ENCODE measurements at places on chromosomes 5 and 9. TPM values are rescaled to one million over a fixed set of nuclear protein-coding genes. Genes with fewer than 3 reads are reported as not detected.

GRCh38 chr9:130327070-130327780 is 61.7 kb downstream of the HMCN2 start:
- DNase-seq, result peak; percentile 94

DNA sequence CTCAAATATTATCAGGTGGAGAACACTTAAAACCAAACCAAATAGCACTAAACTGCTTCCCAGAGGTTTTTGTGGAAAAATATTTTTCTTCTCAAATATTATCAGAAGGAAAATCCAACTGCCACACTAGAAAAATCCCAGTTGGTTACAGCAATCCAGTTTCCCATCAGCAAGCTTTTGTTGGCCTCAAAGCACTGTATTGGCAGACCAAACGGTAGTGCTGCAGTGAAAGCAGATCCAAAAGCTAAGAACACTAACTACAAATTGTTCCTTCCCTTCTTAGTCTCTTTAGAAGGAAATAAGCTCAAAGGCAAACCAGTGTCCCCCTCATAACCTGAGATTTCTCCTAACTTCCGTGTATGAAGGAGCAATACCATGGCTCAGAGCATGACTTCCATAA is 105.3 kb downstream of the TRIM36 start:
- DNase-seq, result no peak

DNA sequence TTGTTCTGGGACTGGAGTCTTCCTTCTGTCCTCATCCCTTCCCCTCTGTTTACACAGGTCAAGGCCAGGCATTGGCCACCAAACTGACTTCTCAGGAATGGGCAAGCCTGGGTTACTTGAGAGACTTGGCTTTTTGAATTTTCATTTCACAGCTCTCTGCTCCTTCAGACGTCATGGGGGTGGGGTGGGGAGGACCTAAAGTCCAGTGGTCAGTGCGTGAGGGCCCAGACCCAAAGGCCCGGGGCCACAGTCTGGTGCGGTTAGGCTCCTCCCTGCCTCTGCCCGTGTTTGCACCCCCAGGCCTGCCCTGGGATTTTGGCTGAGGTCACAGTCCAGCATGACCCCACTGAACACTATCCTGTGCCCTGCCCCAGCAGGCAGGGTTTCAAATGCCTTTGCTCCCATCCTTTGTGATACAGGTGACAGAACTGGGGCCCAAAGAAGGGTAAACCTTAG is 4.1 kb upstream of the CXXC5 start:
- peak; percentile 25 for DNase-seq

- peak; percentile 11 for DNase-seq
Measured at GRCh38 chr5:29001666-29002065, 1963.3 kb upstream of the CDH9 start.

DNA sequence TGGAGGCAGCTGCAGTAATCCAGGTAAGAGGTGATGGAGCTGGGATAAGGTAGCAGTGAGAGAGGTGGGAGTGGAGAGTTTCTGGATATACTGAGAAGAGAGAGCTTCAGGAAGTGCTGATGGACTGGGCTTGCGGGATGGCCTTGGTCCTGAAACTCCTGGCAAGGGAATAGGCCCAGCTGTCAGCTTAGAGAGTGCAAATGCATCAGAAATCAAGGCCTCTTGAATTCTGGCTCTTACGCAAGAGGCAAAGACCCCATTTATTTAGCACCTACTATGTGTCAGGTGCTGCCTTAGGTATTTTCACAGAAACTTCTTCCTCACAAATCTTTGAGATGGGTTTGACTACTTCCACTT is 227.2 kb upstream of the MAP3K1 start:
- DNase-seq, result no peak

DNA sequence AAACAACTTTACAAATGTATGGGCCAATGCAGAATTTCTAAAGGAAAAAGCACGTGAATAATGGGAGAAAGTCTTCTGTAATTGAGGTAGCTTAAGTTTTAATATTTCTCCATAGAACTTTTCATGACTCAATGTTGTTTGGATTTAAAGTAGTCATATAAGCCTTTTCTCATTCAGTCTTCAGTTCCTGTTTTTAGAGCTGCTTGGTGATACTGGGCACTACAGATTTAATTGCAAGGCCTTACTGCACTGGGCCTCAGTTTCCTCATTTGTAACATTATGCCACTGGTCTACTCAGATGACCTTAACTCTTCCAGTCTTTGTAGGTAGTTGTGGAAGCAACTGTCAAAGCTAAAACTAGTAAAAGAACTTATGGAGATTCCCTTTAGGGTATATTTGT is 60.4 kb downstream of the WDR41 start:
- DNase-seq, result no peak

DNA sequence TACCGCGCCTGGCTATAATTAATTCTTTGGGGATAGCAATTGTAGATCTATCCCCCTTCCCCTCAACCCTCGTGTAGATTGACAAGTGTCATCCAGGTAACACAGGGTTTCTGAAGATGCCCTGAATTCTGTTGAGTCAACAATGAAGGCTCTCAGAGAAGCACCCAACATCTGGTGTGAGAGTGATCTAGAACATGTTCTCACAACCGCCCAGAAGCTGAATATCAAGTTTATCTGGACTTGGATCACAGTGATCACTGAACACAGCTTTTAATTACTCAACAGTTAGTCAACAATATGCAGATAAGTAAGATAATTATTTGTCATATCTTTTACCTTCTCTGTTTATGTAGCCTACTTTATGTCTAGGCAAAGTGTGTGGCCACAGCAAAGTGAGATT is 204.2 kb upstream of the RGMB start:
- no peak for DNase-seq

- DNase-seq, result no peak
Measured at GRCh38 chr5:74149395-74149794, 491.1 kb downstream of the ENC1 start.

DNA sequence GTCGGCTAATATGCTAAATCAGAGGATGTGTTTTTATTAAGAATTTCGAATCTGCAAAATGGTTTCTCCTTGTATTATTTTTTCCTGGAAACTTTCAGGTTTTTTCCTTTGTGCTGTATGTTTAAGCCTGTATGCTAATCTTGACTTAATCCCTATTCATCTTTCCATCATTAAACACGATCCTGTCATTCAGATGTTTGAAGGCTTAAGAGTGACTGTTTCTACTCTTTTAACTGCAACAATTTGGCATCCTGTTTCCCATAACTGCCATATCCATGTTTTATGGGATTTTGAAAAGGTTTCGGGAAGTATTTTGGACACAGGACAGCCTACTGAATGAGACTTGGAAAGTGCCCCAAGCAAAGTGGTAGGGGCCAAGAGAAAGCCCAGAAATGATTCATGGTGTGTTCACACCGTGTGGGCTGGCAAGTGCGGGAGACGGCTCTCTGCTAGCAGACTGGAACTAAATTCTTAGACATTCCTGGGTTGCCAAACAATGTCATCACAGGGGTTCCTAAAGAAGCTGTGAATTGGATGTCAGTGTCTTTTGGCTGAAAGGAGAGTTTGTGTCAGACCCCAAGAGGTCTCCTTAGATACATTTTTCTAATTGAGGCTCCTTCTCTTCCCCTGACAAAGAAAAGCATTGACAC is 125.4 kb upstream of the ADAMTS16 start:
- peak; percentile 16 for DNase-seq

DNA sequence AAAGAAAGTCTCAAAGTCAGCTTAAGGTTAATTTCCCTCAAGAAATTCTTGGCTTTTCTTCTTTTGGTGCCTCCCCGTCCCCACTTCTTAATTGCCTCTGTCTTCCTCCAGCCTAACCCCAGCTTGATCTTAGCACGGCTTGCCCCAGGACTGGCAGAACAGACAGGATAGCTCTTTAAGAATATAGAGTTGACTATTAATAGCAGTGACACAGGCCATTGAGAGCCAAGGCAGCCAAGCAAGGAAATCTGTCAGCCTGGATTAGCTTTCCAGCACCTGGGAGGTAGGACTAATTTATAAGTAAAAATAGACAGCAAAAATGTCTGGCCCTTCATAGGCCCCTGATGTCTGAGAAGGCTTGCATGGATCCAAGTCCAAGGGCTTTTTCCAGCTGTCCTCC is 384.6 kb upstream of the SLC30A5 start:
- no peak for DNase-seq

- no peak for DNase-seq
Measured at GRCh38 chr5:133945568-133945967, 22.9 kb downstream of the C5orf15 start.

- no peak for DNase-seq
Measured at GRCh38 chr9:87201351-87201751, 254.0 kb upstream of the GAS1 start.

GRCh38 chr9:31144614-31145013 is 1239.8 kb upstream of the ACO1 start:
- no peak for DNase-seq

DNA sequence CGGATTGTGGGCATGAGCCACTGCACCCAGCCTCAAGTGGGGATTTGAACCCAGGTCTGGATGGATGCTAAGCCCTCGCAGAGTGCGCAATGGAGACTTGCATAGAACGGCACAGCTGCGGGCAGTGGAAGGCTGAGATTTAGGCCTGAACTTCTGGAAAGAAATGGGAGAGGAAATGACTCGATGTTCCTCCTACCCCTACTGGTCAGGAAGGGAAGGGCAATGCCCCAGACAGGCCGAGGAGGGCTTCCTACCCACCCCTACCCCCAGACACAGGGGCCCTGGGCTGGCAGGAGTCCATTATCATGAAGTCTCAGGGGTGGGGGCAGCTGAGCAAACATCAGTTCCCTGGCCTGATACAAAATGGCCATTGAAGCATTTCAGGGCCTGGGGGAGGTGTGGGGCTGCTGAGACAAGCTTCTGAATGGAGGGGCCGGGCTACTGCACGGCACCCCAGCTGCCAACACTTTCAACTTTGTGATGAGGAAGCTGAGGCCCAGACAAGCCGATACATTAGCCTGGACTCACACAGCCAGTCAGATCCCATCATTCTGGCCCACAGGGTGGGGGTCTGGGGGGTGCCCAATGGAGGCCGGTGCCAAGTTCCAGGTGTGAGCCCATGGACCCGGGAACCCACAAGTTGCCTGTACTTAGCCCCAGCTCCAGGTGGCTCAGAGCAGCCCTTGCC is 13.5 kb upstream of the WDR38 start:
- peak; percentile 94 for DNase-seq

Gene IL31RA
- not detected for total RNA-seq

Gene ANAPC2
- 37.0 TPM for total RNA-seq

Gene PAM
- total RNA-seq, result 33.9 TPM

Gene FOXD4
- total RNA-seq, result 0.26 TPM

Gene PHF24
- 0.37 TPM for total RNA-seq

Data from H7 (cell line).